ENCODE measurements at places on chromosomes 6 and 20.

GRCh38 chr6:7145885-7146828, 38.4 kb downstream of the RREB1 start:
- DNase-seq: no peak

DNA sequence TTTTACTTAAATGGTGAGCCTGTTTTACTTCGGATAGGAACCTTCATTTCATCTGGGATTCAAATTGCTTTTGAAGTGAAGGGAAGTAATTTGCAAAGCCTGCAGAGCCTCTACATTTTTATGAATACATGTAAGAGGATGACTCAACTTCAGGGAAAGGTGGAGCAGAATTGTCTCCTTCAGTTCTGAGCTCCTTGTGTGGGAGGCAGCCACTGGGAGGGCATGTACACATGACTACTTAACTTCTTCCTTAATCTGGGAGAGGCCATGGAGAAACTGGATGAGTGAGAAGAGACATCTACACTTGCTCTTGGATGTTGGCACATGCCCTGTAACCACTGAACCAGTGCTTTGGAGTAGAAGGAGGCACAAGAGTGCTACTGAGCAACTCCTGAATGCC, 145.1 kb upstream of the NRSN1 start:
- DNase-seq: no peak

GRCh38 chr20:36062799-36063198, 91.7 kb upstream of the EPB41L1 start:
- DNase-seq: no peak

- no peak for DNase-seq
Observed at GRCh38 chr6:3046295-3046694, 22.0 kb upstream of the RIPK1 start.

- no peak for DNase-seq
Observed at GRCh38 chr6:121465101-121465500, 29.7 kb downstream of the GJA1 start.
